Activated CD8-positive, alpha-beta memory T cell treated with anti-CD3 and anti-CD28 coated beads, Interleukin-2, amount 50 U/mL, for 48 hours (primary cell): ENCODE measurements at places on chromosomes 4 and X.
A peak's percentile ranks its signal among the peaks of the same experiment; 100 is the strongest.

- DNase-seq, result no peak
These were observed 30.1 kb upstream of the ANAPC4 start for GRCh38 chr4:25346913-25347312.

DNA sequence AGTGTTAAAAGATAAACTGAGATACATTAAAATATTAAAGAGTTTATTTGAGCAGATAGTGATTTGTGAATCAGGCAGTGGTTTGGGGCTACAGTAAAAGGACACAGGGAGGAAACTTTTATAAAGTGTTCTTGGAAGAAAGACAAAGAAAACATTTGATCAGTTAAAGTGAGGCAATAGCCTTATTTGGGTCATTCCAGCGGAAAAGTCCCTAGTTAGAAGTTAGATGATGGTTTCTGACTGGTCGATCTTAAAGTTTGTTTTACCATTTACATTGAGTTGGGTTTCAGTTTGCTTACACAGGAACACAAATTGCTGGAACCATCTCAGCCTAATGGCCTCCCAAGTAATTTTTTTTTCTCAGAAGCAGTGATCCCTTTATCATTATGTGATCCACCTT, 69.7 kb downstream of the PPP1R2C start:
- DNase-seq, result no peak

DNA sequence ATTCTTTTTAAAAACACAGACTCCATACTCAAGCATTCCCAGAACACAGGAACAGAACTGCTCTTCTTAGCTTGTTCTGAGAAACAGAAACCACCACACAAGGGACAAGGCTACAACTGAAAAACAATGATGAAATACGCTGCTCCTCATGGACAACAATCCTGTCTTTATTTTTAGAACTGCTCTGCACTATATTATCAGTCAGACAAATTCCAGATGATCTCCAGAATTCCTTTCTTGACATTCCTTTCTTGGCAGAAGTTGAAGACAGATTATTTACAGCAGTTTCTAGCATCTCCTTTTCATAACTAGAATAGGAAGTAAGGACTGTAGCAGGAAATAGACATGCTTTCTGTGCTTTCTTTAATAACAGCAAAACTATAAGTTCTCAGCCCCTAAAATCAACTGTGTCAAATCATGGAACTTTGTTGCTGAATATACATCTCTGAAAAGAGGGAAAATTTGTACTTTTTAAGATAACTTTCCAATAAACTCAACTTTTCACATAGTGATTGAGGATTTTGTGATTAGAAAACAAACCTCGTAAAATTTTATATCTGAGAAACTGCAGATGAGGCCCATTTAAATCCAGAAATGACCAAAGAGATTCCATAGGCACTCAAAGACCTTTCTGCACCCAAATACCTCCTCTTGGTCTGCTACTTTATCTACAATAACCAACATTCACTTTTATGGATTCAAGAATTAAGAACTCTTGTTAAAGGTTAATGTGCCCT, 35.9 kb downstream of the ANTXR2 start:
- DNase-seq, result no peak

GRCh38 chrX:37651921-37652452, 33.6 kb upstream of the XK start:
- no peak for DNase-seq

DNA sequence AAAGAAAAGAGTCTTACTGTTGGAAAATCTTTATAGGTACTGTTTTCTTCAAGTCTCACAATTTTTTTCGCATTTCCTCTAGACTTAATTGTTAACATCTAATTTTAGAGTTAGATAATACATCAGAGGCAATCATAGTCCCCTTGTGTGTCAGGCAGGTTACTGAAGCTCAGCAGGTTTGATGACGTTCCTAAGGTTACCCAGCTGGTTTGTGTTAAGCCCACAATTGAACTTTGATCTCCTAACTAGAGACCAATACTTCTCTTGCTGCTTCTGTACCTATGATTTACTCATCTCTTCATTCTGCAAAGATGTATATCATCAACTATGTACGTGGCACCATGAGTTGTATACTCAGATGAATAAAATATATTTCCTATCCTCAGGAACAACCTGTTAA, 131.6 kb upstream of the STIM2 start:
- DNase-seq, result no peak

GRCh38 chr4:83371235-83371634, 36.6 kb upstream of the HPSE start:
- no peak for DNase-seq

- DNase-seq, result no peak
These were observed 2629.2 kb downstream of the PCDH7 start for GRCh38 chr4:33349376-33349775.

DNA sequence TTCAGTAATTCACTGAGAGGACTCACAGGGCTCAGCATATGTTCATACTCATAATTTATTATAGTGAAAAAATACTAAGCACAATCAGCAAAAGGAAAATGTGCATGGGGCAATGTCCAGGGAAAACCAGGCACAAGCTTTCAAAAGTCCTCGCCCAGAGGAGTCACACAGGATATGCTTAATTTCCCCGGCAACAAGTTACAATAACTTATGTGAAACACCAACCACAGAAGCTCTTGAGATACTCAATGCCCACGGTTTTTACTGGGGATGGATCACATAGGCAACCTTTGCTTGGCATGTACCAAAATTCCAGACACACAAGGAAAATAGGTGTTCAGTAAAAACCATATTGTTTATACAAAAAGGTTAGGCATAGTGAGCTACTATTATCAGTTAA, 38.5 kb upstream of the STPG2 start:
- no peak for DNase-seq

- DNase-seq, result peak; percentile 75
These were observed 3.6 kb upstream of the LEF1 start for GRCh38 chr4:108172231-108172752.

DNA sequence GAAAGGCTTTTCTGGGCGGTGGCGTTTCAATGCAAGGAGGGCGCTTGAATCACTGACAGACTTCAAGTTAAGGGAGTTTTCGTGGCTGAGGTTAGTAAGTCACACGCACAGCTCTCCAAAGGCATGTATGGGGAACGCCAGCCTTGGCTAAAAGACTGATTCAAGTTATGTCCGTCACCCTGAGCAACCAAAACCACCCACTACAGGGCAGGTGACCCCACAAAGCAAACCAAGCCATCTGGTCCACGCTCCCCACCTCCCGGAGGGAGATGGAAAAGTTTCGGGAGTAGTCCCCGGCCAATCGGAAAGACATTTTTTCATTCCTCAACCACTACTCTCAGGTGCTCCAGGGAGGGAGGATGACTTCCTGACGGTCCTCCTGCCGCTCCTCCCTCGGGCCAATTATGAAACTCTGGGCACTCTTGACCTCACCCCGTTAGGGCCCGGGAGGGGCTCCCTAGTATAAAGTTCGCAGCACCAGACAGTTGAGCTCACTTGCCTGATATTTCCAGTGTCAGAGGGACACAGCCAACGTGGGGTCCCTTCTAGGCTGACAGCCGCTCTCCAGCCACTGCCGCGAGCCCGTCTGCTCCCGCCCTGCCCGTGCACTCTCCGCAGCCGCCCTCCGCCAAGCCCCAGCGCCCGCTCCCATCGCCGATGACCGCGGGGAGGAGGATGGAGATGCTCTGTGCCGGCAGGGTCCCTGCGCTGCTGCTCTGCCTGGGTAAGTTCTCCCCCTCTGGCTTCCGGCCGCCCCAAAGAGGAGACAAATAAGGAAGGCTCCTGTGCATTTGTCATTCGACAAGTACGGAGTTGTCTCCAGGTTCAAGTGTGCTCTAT, at the start of gene EREG:
EREG (plus strand) TSS at position 494 of the 840 bp plus-strand sequence; CDS start at position 658, 164 bp downstream.
- DNase-seq, result peak; percentile 57

GRCh38 chr4:139795527-139796314, 130.1 kb downstream of the MGST2 start:
- no peak for DNase-seq

GRCh38 chrX:72492499-72492898, 80.1 kb downstream of the HDAC8 start:
- no peak for DNase-seq

GRCh38 chr4:95528388-95528948, 20.3 kb downstream of the UNC5C start:
- DNase-seq, result no peak

- DNase-seq, result no peak
These were observed 34.3 kb upstream of the TACR3 start for GRCh38 chr4:103753868-103754653.
